Stimulated activated CD4-positive, alpha-beta T cell treated with anti-CD3 and anti-CD28 coated beads, Interleukin-1b, Interleukin-23, amount 100 ng/mL, for 48 hours (primary cell): ENCODE measurements at places on chromosomes 7 and 10.

DNA sequence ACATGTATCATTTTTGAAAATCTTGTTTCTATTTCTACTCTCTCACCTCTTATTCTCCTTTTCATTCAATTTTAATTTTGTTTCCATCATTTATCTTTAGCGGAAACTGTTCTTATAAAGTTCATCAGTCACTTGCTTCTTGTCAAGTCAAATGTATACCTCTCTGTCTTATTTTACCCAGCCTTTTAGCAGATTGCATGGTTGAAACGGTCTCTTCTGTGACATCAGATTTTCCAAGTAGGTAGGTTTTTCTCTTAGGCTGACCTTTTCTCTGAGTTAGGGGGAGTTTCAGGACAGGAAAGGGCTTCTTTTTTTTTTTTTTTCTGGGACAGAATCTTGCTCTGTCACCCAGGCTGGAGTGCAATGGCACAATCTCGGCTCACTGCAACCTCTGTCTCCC is 195.5 kb downstream of the CDK14 start:
- DNase-seq = no peak

DNA sequence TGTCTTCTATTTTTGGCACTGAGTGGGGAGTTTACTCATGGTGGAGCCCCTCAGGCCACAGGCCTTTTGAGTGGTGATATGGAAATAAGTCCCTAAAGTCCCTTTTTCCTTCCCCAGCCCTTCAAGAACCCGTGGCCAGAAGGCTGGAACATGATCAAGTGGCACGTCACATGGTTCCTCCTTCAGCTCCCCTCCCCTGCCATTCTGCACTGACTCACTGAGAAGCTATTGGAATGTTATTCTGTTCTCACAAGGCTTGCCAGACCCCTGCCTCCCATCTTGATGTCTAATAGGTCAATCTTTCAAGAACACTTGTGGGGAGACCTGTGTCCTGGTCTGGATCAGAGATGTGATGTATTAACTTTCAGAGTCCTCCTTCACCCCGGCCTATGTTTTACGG is 279.8 kb downstream of the SEC23IP start:
- DNase-seq = no peak

DNA sequence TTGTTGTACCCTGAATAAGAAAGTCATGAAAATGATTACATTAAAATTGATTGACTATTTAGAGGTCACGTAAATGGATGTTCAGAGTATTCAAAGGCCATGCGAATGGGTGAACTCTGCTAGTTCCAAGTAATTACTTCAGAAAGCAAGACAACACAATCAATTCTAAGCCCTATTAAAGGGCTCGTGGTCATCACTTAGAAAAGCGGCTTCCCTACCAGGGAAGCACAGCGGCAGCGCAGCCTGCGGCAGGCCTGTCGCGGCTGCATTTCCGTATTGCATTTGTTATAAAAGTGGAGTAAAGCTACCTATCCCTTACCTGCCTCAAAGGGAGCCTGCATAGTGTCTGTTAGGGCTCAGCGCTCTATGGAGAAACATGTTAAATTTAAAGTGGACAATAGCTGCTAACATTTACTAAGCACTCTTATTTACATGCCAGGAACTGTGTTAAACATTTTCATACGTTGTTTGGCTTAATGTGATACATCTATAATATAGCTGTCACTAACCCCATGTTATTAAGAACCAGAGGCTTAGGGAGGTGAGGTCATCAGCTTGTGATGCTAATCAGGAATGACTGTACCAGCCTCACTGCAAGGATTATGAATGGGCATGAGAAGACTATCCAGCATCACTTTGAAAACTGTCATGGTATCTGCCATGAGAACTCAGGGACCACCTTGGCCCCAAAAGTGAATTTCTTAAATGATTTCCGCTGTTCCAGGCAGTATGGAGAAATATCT is 187.5 kb downstream of the CELF2 start:
- DNase-seq = peak; percentile 55

GRCh38 chr10:9175200-9175599 is 1120.7 kb downstream of the GATA3 start:
- DNase-seq = no peak

GRCh38 chr10:619710-620109 is 69.8 kb downstream of the DIP2C start:
- no peak for DNase-seq

- DNase-seq = peak; percentile 33
These were observed 2.0 kb downstream of the BAZ1B start for GRCh38 chr7:73519867-73520672.

DNA sequence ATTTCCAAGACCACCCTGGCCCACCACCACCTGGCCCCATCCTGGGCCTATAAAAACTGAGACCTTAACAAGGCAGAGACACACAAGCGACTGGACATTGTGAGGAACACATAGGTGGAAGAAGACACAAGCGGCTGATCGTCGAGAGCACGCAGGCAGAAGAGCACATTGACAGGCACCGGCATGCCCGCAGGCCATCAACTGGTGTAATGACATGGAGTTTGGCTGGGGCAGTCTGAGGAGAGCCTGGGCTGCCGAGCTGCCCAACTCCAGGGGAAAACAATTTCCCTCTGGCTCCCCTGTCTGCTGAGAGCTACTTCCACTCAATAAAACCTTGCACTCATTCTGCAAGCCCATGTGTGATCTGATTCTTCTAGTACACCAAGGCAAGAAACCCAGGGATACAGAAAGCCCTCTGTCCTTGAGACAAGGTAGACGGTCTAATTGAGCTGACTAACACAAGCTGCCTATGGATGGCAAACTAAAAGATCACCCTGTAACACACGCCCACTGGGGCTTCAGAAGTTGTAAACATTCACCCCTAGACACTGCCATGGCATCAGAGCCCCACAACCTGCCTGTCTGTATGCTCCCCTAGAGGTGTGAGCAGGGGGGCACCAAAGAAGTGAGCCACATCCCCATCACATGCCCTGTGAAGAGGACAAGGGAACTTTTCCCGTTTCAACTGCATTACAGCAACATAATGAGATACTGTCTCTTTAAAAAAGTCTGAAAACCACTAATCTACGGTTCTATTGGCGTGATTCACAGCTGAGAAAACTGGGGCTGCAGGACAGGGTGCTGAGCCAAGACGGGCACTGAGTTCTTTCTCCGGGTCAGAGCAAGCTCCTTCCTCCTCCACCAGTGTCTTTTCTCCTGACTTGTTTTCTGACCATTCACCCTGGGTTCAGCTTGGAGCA is 18.5 kb upstream of the TNS3 start:
- no peak for DNase-seq

DNA sequence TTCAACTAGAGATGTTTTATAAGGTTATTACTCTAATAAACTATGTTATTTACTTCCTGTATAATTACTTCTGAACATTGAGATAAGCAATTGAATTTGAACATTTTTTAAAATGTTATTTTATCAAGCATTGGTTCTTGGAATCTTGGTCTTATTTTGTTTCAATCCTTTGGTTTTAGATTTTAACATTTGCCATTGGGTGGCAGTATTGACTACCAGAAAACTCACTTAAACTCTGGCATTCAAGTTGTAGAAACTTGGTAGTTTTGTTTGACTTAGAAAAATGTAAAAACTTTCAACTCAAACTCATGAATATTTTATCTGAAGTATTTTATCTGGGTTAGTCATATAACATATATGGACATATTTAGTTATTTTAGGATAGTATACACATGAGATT is 48.1 kb downstream of the ATRNL1 start:
- no peak for DNase-seq

- DNase-seq = no peak
These were observed 70.4 kb upstream of the NOBOX start for GRCh38 chr7:144473908-144474307.

DNA sequence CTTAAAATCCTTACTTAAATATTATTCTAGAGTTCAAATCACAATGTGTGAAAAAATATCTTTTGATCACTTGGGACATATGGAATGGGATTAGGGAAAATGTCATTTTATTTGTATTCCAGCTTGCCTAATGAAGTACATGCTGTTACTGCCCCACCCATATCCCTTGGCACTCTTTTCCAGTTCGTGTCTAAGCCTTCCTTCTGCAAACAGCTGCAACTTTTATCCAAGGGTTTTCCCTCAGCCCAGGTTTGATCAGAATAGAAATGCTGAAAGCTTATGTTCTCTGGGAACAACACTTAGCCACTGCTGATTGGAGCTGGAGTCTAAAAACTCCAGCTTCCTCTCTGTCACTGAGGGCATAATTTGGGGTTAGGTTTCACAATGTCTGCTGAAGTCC is 214.1 kb upstream of the FAM3C start:
- no peak for DNase-seq

DNA sequence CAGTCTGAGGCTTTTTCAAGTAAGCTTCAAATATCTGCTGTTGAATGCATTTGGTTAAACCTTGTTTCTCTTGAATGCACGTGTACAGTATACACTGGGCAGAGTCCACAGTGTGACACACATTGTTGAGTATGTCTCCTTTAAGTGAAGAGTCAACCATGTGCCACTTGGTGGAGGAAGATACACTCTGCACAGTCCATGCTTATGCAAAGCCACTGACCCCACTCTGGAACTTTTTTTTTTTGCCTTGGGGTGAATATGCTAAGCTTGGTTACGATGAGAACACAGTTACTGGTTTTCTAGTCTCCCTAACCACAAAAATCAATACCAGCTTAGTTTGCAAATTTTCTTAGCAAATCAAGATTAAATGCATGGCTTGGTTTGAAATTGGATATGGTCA is 186.8 kb upstream of the VIPR2 start:
- DNase-seq = no peak

DNA sequence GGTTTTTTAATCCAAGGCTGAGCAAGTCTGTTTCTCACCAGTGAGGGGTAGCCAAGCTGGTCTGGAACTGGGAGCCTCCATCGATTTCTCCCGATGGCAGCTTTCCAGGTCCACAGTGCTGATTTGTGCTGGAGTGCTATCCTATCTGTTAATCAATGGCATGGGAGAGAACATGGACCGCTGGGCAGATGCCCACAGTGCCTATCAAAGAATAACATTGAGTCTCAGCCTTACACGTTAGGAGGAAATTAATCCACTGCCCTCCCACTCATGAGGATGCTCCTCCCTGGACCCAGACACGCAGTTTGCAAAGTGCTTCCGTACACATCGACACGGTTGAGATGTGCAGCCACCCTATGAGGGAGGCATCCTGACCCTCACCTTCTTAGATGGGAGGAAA is 36.0 kb upstream of the CUX1 start:
- no peak for DNase-seq

DNA sequence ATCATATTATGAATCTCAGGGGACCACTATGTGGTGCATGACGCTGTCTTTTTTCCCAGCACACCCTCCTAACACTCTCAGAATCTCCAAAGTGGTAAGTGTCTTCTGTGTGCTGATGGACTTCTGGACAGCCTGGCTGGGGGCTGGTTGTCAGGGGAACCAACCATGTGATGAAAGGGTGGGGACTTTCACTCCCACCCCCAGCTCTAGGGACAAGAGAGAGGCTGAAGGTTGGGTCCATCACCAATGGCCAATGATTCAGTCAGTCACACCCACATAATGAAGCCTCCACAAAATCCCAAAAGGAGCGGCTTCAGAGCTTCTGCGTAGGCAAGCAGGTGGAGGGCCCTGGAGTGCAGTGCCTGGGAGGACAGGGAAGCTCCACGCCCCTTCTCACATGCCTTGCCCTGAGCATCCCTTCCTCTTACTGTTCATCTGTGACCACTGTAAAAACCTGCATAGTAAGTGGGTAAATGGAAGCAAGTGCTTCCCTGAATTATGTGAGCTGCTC is 44.6 kb downstream of the RASGEF1A start:
- DNase-seq = no peak
